Endothelial cell (in vitro differentiated cells): ENCODE measurements at places on chromosomes 7 and 10. TPM values are rescaled to one million over a fixed set of nuclear protein-coding genes. Genes with fewer than 3 reads are reported as not detected.
A peak's percentile ranks its signal among the peaks of the same experiment; 100 is the strongest.

- no peak overlapping the region for H3K27ac ChIP-seq
- no peak for DNase-seq
- peaks cover 2% of the 10 kb centered on the region for H3K27me3 ChIP-seq
- no peaks in the 10 kb centered on the region for H3K36me3 ChIP-seq
- no peaks in the 10 kb centered on the region for H3K4me1 ChIP-seq
Measured at GRCh38 chr7:20268824-20269223, 51.6 kb upstream of the MACC1 start.

DNA sequence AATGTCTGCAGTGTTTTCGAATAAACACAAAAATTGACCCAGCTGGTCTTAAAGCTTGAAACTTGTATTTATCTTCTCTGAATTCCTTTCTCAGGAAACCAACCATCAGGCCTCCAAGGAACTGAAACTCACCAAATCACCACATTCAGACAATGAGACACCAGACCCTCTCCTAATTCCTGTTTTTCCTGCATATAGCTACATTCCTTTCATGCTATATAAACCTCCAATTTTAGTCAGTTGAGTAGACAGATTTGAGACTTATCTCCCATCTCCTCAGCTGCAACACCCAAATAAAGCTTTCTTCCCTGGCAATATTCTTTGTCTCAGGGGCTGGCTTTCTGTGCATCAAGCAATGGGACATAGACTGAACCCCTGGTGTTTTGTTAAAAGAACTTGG is 317.0 kb downstream of the CACNA2D1 start:
- peaks cover 4% of the 10 kb centered on the region for H3K36me3 ChIP-seq
- peak overlapping the region; percentile 58 for H3K27ac ChIP-seq
- DNase-seq = no peak
- H3K4me1 ChIP-seq = peaks cover 4% of the 10 kb centered on the region
- H3K4me3 ChIP-seq = no peak overlapping the region

DNA sequence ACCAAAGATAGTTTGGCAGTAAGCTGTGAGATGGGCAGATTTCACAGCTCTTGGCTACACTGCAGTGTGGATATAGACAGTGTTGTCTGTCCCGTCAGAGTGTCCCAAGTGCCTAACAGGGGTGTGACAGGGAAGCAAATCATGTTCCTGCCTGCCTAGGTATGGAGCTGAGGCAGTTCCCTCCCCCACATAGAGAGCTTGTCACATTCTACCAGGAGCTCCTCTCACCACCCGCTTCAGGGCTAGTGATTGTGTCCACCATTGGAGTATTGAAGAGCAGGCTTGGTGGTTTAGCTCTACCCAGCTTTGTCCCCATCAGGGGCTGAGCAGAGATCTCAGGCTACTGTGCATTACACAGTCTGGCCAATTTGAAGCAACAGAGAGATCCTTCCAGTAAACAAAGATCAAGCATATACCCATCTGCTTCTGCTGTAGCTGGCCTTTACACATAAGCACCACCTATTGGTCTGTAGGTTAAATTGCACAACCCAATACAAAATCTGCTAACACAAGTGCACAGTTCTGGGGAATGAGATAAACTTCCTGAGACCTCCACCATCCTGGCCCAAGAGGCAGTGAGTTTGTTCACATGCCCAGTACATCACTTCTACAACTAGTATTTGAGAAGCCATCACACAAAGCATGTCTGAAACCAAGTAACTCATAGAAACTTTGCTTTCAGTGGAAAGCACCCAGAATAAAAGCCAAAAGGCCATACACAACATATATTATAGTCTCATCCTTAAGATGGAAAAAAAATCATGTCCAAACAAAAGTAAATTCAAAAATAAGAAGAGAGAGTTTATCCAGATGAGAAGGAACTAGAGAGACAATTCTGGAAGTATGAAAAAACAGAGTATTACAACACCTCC is 67.3 kb downstream of the GLCCI1 start:
- no peak for DNase-seq
- H3K27me3 ChIP-seq = peaks cover 1% of the 10 kb centered on the region
- no peaks in the 10 kb centered on the region for H3K36me3 ChIP-seq
- no peak overlapping the region for H3K27ac ChIP-seq

LRRC18 gene
- not detected for total RNA-seq

HMX2 gene
- total RNA-seq = not detected

SAP25 gene
- 2.6 TPM for total RNA-seq
